ENCODE measurements at places on chromosomes 3 and 15.

GRCh38 chr3:84904212-84904611 is 54.6 kb upstream of the CADM2 start:
- DNase-seq, result no peak

GRCh38 chr3:24136624-24137310 is 191.7 kb downstream of the NR1D2 start:
- no peak for DNase-seq

GRCh38 chr15:40746916-40747418 is 8.1 kb downstream of the RMDN3 start:
- peak; percentile 36 for DNase-seq

DNA sequence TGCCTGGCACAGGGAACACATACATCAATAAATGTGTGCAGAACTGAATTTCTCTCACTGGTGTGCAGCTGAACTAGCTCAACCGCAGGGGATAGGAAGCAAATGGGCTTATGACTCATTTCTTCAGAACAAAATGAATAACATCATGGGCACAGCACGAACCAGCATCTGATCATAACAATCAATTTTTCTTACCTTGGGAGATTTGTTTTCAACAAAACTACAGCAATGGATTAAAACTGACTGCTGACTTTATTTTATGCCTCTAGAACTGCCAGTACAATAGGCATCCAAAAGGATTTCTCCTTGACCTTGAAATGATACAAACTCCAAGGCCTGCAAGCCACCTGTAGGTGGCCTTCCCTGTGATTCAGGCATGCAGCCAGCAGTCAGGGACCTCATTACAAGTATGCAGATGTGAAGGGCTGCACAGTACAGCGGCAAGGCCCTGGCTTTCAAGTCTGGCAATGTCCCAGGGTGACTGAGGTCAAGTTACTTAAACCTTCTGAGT is 26.1 kb downstream of the TAMM41 start:
- DNase-seq, result peak; percentile 56

GRCh38 chr15:46177219-46177618 is 542.4 kb downstream of the SQOR start:
- no peak for DNase-seq

DNA sequence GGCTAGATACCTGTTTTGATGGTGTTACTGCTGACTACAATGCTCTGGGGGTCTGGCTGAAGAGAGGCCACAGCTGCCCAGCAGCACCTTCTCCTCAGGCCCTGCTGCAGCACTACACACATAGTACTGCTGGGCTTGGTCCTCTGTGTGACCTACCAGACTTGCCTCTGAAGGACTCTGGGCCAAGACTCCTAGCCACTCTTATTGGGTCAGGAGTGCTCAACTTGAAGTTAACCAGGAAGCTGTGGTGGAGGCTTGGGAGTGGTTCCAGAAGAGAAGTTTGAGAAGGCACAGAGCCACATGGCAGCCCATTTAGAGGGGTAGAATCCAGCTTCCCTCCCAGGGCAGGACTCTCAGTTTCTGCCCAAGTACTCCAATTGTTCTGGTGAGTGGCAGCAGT is 16.6 kb downstream of the ELP6 start:
- no peak for DNase-seq

- peak; percentile 70 for DNase-seq
Observed at GRCh38 chr3:76131396-76132153, 346.2 kb upstream of the ZNF717 start.

- DNase-seq, result no peak
Observed at GRCh38 chr15:100263721-100264455, 77.9 kb downstream of the ADAMTS17 start.

- DNase-seq, result no peak
Observed at GRCh38 chr3:114902691-114903101, 244.4 kb downstream of the ZBTB20 start.

GRCh38 chr15:80265021-80265420 is 13.0 kb upstream of the CTXND1 start:
- DNase-seq, result peak; percentile 55

DNA sequence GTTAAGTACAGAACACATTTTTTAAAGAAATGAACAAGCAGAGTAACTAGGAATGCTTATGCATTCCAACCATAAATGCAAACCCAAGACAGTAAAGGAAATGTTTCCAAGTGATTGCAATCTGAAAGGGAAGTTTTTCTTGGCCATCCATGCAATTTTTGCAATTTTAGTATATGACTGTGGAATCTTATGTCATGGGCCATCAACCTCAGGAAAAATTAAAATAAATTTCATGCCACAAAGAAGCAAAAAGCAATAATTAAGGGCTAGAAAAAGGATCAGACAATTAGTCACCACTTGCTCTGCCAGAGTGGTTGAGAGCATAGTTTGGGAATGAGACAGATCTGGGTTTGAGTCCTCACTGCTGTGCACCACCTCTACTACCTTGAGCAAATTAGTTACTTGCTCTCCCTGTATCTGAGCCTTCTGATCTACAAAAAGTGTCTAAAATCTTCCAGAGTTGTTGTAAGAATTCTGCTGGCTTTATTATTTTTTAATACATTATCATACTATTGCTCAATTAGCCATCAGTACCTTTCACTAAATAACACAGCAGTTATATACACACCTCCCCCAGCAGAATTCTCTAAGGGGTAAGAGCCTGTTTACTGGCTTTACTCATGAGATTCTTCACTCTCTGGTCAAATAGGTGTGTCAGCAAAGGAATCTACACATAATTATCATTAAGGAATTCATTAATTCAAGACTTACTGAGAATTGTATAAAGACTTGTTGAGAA is 49.7 kb upstream of the FBN1 start:
- peak; percentile 93 for DNase-seq

DNA sequence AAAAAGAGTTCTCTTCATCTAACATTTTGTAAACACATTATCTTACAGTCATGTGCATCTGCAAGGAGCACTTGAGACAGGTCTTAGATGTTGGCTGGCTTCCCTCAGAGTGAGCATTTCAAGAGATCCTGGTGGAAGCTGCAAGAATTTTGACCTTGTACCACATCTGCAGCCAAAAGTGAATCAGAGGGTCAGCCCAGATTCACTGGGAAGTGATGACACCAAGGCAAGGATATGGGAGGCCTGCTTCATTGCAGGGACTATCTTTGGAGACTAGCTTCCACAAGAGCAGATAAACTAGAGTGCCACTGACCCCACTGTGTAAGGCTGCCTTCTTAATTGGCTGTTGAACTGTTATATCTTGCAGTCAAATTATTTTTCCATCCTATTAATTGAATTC is 21.3 kb upstream of the GADL1 start:
- DNase-seq, result peak; percentile 76

GRCh38 chr15:33454346-33454745 is 143.6 kb downstream of the RYR3 start:
- DNase-seq, result no peak

DNA sequence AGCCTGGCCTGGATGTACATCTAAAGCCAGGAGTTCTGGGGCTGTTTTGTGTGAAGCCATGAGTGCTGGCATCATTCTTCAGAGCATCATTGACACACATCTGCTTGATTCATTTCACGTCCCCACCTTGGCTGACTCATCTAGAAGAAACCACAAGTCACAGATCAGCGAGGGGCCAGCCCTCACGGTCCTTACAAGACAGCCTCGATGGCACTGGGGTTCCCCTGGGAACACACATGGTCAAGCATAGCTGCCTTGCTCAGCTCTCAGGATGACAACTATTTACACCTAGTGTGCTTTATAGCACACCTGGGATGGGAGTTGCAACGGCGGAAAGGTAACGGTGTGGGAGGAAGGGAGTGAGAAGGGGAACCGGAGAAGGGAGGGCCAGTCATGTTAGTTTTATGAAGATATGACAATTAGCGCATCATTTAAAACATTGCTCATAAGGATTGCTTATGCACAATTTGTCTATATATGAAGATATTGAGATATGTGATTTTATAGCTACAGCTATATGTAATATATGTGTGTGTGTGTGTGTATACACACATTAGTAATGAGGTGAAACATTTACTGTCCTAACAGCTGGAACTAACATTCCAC is 227.1 kb downstream of the RPLP1 start:
- no peak for DNase-seq

DNA sequence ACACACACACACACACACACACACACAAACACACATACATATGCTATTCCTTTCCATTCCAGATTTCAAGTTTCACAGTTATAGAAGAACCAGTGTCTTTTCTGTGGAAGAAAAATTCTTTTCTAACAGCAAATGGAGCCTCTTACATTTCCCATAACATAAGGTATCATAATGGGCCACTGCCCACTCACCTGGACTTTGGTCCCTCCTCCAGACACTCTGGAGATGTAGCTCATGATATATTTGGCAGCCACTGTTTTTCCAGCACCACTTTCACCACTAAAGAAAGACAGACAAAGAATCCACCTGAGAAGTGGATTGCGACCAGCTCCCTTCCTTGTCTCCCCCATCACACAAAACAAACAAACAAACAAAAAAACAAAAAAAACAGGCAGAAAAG is 29.8 kb downstream of the LDHAL6B start:
- no peak for DNase-seq

DNA sequence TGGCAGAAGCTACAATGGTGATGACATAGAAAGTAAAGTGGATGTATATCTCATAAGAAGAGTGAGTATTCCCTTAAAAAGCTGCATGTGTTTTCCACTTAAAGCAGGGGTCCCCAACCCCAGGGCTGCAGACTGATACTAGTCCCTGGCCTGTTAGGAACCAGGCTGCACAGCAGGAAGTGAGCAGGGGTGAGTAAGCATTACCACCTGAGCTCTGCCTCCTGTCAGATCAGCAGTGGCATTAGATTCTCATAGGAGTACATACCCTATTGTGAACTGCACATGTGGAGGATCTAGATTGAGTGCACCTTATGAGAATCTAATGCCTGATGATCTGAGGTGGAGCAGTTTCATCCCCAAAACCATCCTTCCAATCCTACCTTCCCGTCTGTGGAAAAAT is 126.1 kb upstream of the CMC1 start:
- no peak for DNase-seq

- no peak for DNase-seq
Observed at GRCh38 chr3:42022355-42022754, 60.5 kb upstream of the ULK4 start.

- DNase-seq, result no peak
Observed at GRCh38 chr3:34533451-34533850, 735.0 kb downstream of the PDCD6IP start.
